Kidney (tissue), 22 donors: ENCODE measurements at places on chromosomes 16 and 17. TPM values are rescaled to one million over a fixed set of nuclear protein-coding genes. Genes with fewer than 3 reads are reported as not detected.

Gene RHBDF1
- 12.0 TPM for polyA plus RNA-seq

- no peak for DNase-seq
Measured at GRCh38 chr17:58082341-58082869, 814 bp upstream of the DYNLL2 start.

GRCh38 chr17:82257473-82257872 is 16.0 kb downstream of the CSNK1D start:
- peak; percentile 34 for DNase-seq

GRCh38 chr17:40956401-40957254 is 10.1 kb downstream of the KRT39 start:
- DNase-seq, result peak; percentile 17

Gene ALDH3A2
- polyA plus RNA-seq, result 87.7 TPM

Gene MYH10
- polyA plus RNA-seq, result 23.6 TPM

Gene C16orf92
- polyA plus RNA-seq, result not detected

DNA sequence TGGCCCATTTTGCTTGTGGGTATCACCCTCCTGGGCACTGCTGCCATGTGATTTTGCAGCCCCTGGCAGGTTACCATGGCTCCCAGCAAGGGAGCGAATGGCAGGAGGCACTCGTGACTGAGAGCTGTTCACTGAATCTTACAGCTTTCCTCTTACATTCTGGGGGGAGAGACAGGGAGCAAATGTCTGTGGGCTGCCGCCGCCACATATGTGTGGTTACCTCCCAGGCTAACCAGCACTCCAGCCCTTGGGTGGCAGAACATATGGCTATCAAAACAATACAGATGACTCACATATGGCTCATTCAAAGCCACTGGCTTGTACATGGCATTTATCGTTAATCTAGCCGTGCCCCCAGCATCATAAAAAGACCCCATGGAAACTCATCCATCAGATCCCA is 19.8 kb downstream of the GTF3C1 start:
- DNase-seq, result no peak

DNA sequence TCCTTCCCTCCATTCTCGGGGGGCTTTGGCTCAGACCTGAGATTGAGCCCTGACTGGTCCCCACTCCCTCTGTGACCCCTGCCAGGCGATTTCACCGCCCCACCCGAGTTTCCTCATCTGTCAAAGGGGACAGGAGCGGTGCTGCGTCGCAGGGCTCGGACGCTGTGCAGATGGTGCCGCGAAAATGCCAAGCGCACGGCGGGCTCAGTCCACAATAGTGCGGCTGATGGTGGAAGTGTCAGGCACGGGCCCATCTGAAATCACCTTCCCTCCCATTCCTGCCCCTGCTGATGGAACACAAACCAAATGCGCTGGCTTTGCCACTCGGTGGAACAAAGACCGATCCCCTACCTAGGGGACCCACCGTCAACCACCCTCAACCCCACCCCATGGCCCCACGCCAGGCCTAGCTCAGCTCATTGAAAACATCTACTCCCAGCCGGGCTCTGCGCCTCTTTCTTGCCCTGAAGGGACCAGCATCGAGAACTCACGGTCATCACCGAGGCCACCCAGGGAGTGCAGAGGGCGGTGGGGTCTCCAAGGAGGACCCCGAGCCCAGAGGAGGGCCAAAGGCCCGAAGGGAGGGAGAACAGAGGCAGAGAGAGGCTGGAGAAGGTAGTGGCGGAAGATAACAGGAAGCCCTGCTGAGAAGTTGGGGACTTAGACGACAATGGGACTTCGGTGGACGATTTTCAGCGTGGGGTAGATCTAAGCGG is 1.4 kb downstream of the CARHSP1 start:
- peak; percentile 48 for DNase-seq
